Sciatic nerve (tissue), 2 donors: ENCODE measurements at places on chromosomes 2 and 18. TPM values are rescaled to one million over a fixed set of nuclear protein-coding genes. Genes with fewer than 3 reads are reported as not detected.

DNA sequence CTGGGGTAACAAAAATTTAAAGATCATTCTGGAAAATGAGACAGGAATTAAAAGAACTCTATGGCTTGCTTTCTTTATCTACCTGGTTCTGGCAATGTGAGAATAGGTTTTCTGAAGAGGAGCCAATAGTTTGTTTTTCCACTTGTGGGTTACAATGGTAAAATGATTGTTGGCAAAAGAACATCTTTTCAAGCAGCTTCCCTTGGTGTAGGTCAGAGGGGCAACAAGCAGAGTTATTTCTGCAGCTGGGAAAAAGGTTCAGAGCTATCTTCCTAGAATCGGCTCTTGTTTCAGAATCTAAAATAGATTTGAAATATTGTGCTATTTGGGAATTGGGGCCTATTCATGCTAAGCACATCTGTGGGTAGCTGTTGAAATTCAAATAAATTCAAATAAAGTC is 11.5 kb upstream of the TSPYL6 start:
- no peak for DNase-seq

- DNase-seq: no peak
Observed at GRCh38 chr18:31736630-31737029, 24.1 kb downstream of the SLC25A52 start.

VWA3B gene
- 0.80 TPM for total RNA-seq

DNA sequence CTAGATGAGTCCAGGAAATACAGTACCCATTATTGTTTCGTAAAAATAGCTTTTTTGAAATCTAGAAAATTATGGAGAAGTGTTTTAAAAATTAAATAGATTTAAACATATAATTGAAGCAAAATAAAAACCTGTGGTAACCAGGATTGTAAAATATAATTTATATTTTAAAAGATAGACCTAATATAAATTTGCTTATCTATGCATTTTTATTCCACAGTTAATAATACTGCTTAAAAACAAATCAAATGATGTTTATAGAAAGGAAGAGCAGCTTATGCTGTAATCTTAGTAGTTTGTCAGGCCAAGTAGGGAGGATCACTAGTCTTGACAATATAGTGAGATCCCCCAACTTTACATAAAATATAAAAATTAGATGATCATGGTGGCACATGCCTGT is 388.9 kb upstream of the CNTNAP5 start:
- no peak for DNase-seq

DNA sequence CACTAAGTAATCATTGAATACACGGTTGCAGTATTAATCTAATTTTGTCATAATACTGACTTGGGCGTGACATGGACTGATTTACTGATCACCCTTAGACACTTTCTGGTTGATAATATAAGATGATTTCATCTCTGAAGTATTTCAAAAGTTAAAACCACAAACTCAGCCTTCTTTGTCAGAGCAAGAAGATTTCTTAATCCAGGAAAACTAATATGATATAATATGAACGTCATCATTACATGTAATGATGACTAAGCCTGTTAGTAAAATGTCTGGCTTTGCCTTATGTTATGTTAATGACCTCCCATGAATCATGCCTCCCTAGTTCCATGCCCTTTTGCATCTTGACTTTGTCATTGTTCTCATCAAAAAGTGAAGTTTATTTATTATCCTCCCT is 1325.0 kb upstream of the CDH2 start:
- no peak for DNase-seq

MARCO gene
- total RNA-seq: 22.0 TPM

DNAH6 gene
- 2.0 TPM for total RNA-seq

DNA sequence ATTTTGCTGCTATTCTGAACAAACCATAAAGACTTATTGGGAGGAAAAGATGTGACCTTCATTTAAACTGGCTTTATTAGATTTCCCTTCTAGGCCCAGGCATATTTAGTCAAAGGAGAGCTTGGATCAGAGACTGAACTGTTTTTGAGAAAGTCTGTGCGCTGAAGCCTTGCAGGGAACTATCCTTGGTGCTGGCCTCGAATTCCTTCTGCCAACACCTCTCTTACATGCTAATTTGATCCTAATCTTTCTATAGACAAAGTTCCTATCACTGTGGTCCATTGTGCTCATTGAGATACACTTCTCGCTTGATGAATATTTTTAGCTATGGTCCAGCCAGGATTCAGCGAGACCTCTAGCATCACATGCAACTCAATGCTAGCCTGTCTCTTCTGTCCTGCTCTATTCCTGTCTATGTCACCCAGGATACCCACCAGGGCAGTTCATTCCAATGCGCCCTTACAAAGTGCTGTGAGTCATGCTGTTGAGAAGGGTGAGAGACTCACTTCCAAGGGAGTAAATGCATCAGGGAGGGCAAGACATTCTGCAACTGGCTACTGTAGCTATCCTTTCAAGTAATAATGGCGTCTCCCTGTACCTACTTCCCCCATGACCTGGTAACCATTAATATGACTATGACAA is 356.7 kb upstream of the LYPD1 start:
- DNase-seq: no peak

DNA sequence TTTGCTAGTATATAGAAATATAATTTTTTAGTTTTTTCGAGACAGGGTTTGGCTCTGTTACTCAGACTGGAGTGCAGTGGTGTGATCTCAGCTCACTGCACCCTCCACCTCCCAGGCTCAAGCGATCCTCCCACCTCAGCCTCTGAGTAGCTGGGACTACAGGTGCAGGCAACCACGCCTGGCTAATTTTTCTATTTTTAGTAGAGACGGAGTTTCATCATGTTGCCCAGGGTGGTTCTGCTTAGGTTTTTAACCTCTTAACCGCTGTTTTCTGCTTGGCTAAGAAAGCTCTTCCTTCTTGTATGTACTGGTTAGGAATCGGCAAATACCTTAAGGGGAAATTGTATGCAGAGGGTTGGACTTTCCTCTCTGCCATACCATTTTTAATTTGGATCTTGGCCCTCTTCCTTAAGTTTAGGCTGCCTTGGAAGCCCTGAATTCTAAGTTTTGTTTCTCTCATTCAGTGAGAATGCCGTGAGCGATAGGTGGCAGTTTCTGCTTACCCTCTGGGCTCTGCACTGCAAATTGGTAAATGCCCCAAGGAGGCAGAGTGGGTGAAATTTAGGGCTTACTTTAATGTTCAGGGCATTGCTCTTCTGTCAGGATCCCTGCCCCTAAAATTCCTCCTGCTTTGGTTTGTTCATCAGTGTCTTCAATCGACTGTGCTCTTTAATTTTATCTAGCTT is 32.3 kb downstream of the EML6 start:
- no peak for DNase-seq

- no peak for DNase-seq
Observed at GRCh38 chr2:207983641-207984042, 41.7 kb downstream of the PLEKHM3 start.

- DNase-seq: no peak
Observed at GRCh38 chr2:207939342-207940108, 85.8 kb downstream of the PLEKHM3 start.

SFT2D3 gene
- total RNA-seq: 4.5 TPM

DNA sequence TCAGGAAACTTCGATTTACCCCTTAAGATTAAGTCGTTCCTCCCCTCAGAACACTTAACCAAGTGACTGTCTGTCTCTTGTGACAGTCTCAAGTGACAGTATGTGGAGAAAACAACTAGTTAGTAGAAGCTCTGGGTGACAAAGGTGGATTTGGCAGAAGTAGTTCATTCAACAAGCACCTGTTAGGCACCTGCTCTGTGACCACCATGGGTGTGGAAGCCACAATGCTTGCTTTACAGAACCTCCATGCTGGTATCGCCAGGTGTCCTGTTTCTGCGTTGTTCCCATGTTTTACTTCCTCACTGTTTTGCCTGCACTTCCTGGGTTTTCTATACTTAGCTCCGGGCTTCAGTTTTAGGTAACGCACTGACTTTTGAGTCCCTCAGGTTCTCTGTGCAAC is 337.4 kb upstream of the DCC start:
- no peak for DNase-seq

MAP4K4 gene
- 140 TPM for total RNA-seq

CHRND gene
- total RNA-seq: not detected

DNA sequence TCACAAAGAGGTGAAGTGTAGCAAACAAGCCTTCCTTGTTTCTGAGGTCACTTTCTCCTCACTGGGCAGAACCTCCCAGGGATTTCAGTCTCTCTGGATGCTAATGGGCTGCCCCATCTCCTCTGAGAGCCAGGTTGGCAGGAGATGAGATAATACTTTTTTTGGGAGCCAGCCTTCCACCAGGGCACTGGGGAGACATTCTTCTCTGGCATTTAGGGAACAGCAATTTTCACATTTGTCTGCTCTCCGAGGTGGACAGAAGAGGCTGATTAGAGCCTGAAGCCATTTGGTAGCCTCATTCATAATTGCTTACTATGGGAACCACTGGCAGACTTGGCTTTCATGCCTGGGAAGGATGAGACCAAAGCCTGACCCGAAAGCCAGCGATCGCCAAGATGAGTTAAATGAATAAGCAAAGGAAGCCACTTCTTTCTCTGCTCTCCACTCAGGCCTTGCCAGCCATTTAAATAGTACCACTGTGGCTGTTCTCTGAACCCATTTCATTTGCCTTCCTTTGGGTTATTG is 70.1 kb downstream of the NRP2 start:
- DNase-seq: no peak

- no peak for DNase-seq
Observed at GRCh38 chr18:36152781-36153180, 23.1 kb downstream of the ELP2 start.

ADRA2B gene
- total RNA-seq: 3.2 TPM

- DNase-seq: no peak
Observed at GRCh38 chr18:45165871-45166270, 449.4 kb upstream of the SLC14A2 start.

DNA sequence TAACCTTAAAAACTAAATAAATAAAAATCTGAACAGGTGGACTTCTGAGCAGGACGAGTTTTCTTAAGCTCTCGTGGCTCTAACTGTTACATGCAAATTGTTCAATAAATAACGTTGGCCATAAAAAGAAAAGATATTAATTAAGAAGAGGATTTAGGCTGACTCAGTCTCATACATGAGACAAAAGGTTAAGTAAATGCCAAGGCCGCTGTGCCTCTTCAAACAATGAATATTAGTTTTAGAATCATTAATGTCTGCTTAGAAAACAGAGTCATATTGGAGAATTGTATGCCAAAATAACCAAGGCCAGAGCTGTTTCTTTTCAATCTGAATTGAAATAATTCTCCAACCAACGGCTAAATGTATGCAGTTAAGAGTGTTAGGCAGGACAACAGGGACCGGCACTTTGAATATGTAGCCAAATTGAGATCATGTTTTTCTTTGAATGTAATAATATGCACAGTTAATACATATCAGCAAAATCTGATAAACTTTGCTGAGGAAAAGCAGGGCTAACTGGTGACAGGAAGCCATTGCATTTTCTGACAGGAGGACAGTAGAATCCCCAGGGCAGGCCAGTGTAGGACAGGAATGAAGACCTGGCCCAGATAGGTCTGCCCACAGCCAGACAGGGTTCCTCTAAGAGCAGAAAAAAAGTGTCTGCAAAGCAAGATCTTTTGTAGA is 1041.4 kb upstream of the FANCL start:
- no peak for DNase-seq

TCF4 gene
- 204 TPM for total RNA-seq
